Stimulated activated CD8-positive, alpha-beta memory T cell treated with anti-CD3 and anti-CD28 coated beads, Interleukin-15, amount 100 ng/mL, for 24 hours (primary cell): ENCODE measurements at places on chromosomes 13 and 19.

- DNase-seq: no peak
Measured at GRCh38 chr19:10116866-10117616, 2.7 kb downstream of the EIF3G start.

DNA sequence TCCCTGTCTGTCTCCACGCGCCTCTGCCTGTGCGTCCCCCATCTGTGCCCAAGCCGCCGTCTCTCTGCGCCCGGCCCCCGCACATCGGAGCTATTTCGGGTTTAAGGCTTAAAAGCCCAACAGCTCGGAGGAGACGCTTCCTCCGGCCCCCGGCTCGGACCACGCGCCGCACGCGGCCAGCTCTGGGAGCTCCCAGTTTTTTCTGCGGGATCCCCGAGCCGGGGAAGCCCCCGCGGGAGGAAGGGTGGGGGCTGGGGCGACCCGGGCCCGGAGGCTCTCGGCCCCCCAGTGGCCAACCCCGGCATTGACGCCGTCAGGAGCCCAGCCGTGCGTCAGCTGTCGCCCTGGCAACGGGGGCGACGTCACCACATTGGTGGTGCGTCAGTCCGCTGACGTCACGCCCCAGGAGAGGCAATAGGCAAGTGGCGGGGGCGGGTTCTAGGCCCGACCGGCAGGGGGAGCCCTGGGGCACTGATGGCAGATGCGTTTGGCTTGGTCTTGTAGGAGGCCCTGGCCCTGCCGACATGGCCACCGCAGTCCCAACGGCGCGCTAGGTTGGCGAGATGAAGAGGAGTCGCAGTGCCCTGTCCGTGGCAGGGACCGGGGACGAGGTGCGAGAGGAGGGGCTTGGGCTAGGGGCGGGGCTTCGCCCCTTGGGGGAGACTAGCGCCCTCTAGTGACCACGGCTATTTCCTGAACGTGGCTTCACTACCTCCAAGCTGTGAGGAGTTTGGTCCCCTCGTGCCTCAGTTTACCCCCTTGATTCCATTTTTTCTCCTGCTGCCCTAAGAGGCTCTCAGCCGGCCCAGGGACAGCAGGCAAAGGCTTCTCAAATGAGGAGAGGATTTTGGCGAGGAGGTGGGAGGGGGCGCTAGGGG, 3.7 kb upstream of the PDE4A start:
- peak; percentile 90 for DNase-seq

- no peak for DNase-seq
Measured at GRCh38 chr13:50720861-50721671, 122.4 kb downstream of the DLEU7 start.

- DNase-seq: no peak
Measured at GRCh38 chr19:5356918-5357317, 16.3 kb upstream of the PTPRS start.

DNA sequence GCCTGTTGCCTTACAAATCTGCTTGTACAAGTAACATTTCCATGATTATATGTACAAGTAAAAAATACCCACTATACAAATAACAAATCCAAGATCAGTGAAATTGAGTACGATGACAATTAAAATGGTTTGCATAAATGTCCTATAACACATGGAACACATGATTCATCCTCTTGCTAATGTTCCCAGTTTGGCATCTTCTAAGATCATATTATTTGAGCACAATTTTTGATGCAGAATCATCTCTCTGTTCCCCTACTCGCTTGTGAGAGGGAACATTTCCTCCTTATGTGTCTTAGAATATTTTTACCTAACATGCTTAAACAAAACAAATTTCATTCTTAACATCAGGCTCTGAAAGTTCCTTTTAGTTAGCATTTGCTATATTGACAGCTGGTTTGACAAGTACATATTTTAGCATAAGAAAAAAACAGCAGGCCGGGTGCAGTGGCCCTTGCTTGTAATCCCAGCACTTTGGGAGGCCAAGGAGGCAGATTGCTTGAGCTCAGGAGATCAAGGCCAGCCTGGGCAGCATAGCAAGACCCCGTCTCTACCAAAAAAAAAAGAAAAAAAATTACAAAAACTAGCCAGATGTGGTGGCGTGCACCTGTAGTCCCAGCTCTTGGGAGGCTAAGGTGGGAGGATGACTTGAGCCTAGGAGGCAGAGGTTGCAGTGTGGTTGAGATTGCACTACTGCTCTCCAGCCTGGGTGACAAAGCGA, 14.2 kb downstream of the ZNF331 start:
- no peak for DNase-seq

- DNase-seq: no peak
Measured at GRCh38 chr13:60435762-60436374, 38.8 kb downstream of the TDRD3 start.

GRCh38 chr19:33690378-33691029, 68.8 kb downstream of the CHST8 start:
- no peak for DNase-seq

DNA sequence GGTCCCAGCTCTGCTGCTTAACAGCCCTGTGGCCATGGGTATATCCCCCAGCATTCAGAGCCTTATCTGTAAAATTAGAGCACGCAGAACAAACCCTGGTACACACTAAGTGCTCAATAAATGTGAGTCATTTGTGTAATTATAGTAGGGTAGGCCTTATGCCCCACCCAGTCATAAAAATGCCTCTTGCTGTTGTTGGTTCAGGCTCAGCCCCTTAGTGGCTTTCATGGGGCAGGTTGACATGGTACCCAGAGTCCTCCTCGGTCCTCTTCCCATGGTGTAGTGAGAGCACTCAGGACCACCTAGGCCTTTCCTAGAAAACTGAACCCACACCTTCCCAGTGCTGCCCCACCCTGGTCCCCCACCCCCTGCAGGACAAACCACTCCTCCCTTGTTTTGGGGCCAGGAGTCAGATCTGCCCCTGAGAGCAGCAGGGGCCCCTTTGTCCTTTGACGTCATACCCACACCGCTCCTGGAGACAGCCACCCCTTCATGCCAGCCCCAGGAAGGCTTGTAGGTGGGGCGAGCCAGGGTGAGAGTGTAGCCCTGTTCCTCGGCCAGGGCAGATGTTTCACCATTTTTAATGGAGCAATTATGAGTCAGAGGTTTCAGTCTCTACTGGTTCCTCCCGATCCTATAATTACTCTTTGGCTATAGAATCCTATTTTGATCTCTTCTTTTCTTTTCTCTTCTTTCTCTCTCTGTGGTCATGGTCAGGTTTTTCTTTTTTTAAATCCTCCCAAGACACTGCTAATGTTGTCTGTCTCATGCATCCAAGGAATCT, 36.8 kb downstream of the ACTN4 start:
- DNase-seq: no peak

DNA sequence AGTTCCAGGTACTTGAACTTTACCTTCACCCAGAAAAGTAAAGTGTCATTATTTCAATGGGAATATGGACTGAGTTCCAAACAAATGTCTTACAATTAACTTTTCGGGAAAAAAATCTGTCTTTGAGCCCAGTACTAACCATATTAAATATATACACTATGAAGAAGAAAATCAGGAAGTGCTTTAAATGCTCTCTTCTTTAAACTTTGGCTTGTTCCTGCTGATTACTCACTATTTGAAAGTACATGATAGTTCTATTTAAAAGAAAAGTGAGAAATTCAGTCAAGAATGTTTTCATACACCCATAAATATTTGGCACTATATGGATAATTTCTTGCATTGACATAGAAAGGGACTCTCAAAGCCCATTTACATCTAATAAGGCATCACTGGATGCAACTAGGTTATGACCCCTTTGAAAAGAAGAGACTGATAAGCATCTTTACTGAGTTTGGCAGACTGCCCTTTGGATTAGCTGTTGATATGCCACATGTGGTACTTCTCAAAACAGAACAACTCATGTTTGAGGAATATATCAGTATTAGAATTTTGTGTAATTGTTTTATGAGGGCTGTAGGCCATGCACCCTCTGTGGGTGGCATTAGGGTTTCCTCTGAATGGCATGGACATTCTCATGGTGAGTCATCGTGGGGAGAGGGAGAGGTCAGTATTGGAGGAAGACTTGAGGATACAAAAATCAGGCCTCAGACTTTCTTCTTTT, 25.0 kb upstream of the VWA8 start:
- DNase-seq: no peak

DNA sequence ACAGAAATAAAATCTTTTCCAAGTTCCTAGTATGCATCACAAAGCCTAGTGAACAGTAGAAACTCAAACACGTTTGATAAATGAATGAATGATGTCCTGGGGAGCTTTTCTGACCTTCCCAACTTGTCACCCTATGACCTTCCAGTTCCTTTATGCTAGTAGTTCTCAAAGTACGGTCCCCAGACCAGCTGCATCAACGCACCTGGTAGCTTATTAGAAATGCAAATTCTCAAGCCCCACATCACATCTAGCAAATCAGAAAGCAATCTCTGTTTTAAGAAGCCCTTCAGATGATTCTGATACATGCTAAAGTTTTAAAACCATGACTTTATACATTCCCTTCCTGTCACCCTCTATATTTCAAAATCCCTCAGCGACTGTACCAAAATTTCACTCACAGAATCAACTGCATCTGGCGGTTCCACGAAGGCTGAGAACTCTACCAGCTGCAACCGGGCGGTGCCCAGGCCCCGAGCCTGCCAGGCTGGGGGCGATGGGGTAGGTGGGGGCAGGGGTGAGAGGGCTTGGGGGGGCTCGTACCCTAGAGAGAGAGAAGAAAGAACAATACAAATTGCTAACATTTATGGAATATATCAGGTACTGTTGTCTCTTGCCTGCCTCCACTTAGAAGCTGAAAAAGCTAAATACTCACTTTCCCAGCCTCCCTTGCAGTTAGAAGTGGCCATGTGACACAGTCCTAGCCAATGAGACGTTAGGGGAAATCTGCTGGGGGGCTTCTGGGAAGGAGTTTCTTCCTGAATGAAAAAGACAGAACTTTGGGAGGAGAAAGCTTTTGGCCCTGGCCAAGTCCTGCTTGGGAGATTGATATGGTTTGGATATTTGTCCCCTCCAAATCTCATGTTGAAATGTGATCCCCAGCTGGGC, 13.3 kb downstream of the CD37 start:
- DNase-seq: no peak

DNA sequence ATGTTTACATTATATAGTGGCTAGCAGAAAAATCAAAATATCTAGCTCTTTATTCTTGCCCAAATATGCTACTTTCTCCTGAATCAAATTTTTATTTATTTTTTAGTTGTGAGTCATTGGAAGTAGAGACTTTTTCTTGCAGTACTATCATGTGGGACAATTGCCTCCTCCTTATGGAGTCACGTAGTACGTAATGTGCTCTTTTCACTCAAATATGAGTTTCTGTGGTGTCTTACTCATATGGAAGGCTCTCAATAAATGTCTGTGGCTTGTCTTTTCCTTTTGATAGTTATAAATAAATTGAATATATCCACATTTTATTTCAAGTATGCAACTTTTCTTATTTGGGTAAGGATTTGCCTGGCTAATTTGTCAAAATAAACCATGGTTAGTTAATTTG, 1411.0 kb upstream of the SLC10A2 start:
- DNase-seq: no peak

GRCh38 chr19:22620401-22620800, 13.7 kb upstream of the ZNF492 start:
- DNase-seq: no peak

GRCh38 chr19:1489463-1490310, 463 bp downstream of the PCSK4 start:
- DNase-seq: no peak

DNA sequence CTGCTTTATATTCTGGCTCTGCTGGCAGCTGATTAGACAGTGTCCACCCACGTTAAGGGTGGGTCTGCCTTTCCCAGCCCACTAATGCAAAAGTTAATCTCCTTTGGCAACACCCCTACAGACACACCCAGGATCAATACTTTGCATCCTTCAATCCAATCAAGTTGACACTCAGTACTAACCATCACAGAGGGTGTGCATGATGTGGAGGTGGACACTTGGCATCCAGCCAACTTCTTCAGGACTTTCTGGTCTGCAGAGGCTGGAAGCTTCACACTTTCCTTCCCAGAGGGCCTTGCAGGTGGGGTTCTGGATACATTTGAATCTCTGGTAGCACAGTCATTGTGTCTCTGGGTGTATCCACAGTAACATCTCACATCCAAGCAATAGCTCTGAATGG, 18.9 kb upstream of the IGFL1 start:
- no peak for DNase-seq

GRCh38 chr13:64723724-64724123, 2506.4 kb downstream of the PCDH9 start:
- no peak for DNase-seq

GRCh38 chr13:27200413-27201070, 28.9 kb upstream of the USP12 start:
- DNase-seq: no peak

DNA sequence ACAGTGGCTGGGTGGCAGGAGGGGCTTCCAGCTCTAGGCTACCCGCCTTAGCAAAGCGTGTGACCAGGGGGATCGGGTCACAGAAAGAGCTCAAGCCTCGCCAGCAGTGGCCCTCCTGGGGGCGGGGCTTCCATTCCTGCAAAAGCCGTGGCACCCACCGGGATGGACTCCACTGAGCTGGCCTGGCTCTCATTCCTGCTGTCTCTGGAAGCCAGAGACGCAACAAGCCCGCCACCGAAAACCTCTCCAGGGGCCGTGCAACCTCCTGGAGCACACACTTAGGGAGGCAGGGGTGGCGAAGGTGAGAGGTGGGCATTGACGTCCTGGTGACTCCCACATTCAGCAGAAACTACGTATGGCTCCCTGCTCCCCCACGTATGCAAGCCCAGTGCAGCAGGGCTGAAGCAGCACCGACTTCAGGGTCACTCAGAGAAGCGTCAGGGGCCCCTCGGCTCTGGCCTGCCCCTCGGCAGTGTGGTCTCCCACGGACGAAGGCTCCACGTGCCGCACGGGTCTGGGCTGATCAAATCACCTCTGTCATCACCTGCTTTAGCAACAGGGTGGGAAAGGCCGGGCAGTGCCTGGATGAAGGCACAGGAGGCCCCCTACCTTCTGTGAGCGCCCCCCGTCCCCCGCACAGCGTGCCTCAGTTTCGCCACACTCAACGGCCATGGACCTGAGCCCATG, 3.1 kb downstream of the C19orf25 start:
- DNase-seq: no peak

GRCh38 chr19:19285686-19286085, 12.6 kb upstream of the TM6SF2 start:
- DNase-seq: no peak

DNA sequence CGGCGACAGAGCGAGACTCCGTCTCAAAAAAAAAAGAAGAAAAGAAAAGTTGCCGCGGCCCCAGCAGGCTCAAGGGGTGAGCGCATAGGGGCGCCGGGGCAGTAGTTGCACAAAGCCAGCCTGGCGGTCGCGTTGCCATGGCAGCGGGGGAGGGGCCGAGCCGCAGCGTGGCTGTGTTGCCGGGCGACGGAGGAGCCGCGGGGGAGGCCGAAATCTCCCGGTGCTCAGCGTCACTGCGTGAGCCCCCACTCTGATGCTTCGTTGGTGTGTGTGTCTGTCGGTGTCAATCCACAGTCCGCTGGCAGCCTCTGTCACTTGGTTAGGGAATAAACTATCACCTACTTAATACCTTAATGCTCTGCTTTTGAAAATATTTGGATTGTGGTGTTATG, 82.9 kb upstream of the C1QTNF9B start:
- peak; percentile 86 for DNase-seq

GRCh38 chr13:22726726-22727125, 454.1 kb upstream of the SGCG start:
- no peak for DNase-seq

GRCh38 chr13:59906413-59907049, 257.2 kb downstream of the DIAPH3 start:
- DNase-seq: no peak
